Amniotic stem cell (primary cell): ENCODE measurements at places on chromosomes 16 and 17.

DNA sequence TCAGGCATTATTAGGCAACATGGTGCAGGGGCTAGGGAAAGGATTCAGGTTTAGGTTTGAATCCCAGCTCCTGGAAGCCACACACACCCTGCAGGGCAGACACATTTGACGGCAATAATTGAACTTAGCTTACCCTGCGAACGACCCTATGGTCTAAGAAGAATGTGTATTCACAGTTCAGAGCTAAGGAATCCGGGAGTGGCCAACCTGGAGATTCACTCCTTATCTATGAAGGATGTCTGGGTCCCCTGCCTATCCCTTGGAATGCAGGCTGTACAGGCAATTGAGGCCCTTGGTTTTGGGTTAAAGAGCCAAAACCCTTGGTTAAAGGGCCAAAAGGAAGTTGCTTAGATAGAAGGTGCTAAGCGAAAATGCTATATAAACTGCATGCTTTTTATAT is 2.9 kb upstream of the SYT17 start:
- no peak for DNase-seq

DNA sequence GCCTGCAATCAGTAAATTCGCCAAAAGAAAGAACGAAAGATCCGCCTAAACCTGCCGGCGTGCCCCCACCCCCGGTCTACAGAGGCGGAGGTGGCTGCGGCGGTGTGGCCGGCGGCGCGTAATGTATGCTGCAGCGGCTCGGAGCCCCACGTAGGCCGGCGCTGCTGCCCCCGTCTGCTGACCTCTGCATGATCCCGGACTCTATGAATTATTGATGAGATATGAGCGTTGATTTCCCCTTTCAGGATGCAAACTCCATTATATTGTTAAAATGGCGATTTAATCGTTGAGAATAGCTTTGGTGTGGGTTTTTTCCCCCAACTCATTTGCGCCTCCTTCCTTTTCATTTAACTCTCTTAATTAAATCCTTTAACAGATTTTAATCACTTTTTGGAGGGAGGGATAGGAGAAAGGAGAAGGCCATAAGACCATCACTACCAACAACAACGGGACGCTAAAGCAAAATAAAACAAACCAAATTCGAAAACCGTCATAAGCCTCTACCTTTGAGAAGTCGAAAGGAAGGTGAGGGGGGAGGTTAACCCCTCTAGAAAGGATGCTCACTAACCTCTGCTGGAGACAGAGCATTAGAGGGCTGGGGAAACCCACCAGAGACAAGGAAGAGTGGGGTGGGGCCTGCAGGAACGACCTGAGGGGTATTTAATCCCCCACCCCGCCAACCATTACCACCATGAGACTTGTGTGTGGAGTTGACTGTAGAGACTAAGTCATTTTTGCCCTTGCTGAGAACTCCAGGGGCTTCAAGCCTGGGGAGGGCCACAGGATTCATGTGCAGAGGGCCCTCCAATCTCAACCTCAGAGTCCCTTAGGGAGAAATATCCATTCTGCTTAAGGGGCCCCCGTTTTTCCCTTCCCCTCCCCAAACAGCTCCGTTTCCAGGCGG is 3.4 kb downstream of the HOXB3 start:
- no peak for DNase-seq

DNA sequence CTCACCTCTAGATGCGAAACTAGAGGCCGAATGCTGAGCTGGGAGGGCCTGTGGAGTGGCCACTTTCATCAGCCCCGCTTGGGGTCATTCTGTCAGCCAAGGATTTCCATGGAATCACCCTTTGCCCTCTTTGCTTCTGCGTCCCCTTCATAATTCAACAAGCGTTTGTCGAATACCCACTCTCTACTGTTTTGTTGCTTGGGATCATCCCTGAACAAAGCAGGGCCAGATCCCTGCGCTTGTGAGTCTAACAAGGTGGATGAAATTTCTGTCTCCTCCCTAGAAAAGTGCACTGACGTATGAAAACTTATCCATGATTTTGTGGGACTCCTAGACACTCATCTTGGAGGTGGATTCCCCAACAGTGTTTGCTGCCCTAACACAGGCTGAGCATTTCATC is 3.3 kb upstream of the SLC12A3 start:
- no peak for DNase-seq

DNA sequence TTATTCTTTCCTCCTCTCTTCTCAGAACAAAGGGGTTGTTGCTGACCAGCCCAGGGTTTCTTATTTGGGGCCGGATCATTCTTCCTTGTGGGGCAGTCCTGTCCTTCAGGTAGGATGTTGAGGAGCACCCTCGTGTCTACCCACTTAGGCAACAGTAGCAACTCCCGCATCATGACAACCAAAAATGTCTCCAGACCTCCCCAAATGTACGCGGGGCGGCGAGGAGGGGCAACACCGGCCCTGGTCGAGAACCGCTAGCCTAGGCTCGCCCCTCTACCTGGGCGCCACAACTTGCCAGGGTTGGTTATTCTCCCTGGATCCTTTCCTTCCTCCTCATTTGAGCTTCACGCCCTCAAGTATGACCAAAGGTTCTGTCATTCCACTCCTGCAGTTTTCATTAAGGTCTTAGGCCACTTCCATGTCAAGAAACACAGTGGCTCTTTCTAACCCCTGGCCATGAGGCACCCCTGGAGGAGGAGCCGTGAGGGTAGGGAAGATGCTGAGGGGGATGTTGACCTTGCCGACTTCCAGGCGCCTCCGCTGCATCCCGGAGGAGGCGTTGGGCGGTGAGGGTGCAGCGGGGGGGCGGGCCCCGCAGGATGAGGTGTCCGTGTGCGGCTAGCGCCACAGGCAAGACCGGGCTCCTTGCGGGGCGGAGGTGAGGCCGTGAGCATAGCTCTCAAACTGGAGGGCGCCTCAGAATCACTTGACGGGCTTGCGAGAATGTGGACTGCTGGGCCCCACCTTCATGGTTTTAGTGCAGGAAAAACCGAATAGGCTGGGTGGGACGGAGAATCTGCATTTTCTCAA is 712 bp upstream of the SPECC1 start:
- no peak for DNase-seq

- no peak for DNase-seq
Measured at GRCh38 chr16:77059446-77059845, 131.5 kb upstream of the MON1B start.

- no peak for DNase-seq
Measured at GRCh38 chr17:47660064-47660492, 10.4 kb downstream of the KPNB1 start.

GRCh38 chr17:41868568-41868967 is 3.3 kb upstream of the KLHL11 start:
- no peak for DNase-seq

GRCh38 chr16:69057400-69058378 is 47.8 kb upstream of the HAS3 start:
- no peak for DNase-seq

DNA sequence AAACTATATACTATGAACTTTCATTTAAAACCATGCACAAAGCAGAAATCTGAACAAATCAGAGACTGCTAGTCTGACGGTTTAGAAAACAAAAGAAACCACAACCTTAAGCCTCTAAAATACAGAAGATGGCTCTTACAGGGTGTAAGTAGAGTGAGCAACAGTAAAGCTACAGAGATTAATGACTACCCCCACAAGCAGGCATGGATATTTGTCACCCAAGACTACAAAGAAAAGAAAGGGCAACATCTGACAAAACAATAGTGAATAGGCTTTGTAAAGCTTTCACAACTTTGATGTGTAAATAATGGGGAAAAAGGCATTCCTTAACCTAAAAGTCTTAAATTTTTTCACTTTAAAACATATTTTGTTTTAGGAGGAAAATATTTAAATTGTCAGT is 75.0 kb downstream of the SPAG9 start:
- DNase-seq: no peak

GRCh38 chr16:88527186-88527936 is 42.8 kb upstream of the ZC3H18 start:
- no peak for DNase-seq

DNA sequence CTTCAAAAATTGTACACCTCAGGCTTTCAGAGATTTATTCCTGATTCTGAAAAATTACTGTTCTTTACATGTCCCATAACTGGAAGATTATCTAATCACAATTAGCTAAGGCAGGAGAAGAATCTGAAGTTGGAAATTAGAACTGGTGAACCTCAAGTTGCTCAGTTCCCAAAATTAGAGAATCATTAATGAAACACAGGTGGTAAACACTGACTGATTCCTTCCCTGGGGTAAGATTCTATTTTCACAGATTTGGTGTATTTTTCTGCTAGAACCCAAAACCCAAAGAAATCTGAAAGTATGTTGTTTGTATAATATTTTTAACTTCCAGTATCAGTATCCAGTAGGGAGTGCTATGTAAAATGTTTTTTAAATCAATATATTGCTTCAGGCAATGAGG is 25.7 kb downstream of the PHKB start:
- no peak for DNase-seq

- no peak for DNase-seq
Measured at GRCh38 chr17:58521680-58522079, 7.2 kb upstream of the MTMR4 start.

DNA sequence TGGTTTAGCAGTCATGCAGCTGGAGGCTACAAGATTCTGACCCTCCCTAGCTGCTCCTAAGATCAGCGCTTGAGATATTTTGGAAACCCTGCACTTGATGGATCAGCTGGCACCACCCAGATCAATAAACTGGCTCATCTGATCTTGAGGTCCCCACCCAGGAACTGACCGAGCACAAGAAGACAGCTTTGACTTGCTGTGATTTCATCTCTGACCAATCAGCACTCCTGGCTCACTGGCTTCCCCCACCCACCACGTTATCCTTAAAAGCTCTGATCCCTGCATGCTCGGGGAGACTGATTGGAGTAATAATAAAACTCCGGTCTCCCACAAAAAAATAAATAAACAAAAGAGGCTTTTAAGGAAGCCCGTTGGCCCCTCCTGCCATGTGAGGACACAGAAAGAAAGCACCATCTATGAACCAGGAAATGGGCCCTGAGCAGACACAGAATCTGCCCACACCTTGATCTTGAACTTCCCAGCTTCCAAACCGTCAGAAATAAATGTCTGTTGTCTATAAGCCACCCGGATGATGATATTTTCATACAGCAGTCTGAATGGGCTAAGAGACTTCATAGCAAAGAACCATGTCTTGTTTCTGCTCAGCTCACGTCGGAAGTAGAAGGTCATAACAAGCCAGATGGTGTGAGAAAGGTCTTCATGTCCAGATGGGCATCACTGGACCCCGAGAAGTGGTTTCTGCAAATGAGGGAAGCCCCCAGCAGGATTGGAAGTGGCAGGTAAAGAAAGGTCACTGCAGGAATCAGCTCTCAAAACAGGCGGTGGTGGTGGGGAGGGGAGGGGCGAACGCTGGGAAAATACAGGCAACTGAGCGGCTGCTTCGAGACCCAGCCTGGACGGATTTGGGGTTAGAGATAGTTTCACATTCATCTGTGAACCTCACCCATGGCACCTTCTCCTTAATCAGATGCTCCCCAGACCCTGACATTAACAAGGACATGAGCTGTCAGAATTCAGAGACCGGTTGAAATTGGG is 19.8 kb upstream of the RPH3AL start:
- DNase-seq: no peak

GRCh38 chr16:678209-678857 is 1.9 kb upstream of the STUB1 start:
- no peak for DNase-seq

GRCh38 chr16:4852221-4852872 is 5.1 kb downstream of the UBN1 start:
- DNase-seq: no peak

- no peak for DNase-seq
Measured at GRCh38 chr17:69207151-69207550, 21.5 kb downstream of the ABCA10 start.

DNA sequence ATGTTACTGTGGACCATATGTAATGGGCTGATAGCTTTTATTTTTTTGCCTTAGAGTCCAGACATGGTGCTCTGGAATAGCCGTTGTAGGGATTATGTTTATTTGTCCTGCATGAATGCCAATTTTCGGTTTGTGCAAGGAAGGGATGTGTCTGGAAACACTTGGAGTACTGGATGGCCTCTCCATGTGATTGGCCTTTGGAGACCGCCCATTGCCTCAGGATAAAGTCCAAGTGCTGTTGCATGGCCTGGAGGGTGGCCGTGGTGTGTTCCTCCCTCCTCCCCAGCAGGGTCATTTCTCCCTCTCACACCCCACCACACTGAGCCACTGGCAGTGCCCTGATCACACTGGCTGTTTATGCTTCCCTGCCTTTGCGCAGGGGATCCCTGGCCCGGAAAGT is 93.9 kb downstream of the MSI2 start:
- DNase-seq: no peak

DNA sequence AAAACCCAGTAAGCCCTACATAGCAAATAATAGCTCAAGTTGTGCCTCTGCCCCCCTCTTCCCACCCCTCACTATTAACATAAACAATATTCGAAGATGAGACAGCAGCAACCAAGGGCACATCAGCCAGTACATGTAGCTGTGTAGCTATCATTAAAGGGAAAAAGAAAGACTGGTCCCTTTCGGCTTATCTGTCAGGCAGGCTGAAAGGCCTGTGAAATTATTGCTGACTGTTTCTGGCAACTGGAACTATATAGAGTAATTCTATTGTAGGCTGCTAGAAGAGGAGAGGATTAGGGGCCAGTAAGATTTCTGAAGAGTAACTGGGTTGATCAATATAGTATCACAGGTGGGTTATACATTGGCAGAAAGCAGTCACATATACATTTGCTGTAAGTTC is 36.5 kb upstream of the RASL10B start:
- no peak for DNase-seq

DNA sequence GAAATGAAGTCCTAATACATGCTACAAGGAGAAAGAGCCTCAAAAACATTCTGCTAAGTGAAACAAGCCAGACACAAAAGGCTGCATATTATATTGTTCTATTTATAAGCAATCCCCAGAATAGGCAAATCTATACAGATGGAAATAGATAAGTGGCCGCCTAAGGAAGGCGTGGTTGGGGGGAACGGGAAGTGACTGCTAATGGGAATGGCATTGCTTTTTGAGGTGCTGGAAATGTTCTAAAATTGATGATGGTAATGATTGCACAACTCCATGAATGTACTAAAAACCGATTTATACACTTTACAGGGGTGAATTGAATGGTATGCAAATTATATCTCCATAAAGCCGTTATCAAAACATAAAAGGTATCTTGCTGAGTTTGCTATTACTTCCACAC is 67.7 kb downstream of the GAS7 start:
- DNase-seq: no peak

DNA sequence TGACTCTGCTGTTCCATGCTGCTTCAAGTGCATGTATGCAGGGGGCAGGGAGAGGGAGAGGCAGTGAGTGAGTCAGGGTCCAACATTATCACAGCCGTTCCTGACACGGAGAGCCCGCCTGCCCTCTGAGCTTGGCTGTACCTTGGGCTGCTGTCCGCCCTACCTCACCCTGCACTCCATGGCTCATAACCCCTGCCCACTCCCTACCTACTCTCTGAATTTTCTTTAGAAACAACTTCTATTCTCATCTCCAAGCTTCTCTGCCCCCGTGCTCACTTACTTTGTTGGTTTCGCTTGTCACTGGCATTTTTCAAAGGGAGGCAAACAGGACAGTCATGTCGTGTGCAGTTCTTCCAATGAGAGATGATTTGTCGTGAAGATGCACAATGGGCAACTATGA is 74.4 kb upstream of the TRAP1 start:
- DNase-seq: no peak
